ENCODE measurements at places on chromosomes 4 and X.

DNA sequence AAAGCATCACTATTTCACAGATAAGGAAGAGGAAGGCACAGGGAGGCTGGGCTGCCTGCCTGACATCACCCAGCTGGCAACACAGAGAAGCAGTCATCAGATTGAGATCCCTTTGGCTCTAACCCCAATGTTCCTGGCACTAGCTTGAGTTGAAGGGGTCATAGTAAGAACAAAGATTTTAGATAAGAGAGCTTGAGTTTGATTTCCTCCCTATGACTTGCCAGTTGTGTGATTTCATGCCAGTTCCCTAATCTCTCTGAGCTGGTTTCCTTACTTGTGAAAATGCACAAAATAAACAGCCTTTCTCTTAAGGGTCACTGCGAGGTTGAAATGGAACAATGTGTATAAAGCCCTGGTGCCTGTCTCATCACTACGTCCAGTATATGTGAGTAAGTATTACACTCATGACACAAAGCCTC, 475.4 kb upstream of the HS3ST1 start:
- no peaks in the 10 kb centered on the region for H3K36me3 ChIP-seq
- DNase-seq = no peak
- H3K27me3 ChIP-seq = no peaks in the 10 kb centered on the region
- no peak overlapping the region for H3K4me3 ChIP-seq
- no peak overlapping the region for H3K27ac ChIP-seq

DNA sequence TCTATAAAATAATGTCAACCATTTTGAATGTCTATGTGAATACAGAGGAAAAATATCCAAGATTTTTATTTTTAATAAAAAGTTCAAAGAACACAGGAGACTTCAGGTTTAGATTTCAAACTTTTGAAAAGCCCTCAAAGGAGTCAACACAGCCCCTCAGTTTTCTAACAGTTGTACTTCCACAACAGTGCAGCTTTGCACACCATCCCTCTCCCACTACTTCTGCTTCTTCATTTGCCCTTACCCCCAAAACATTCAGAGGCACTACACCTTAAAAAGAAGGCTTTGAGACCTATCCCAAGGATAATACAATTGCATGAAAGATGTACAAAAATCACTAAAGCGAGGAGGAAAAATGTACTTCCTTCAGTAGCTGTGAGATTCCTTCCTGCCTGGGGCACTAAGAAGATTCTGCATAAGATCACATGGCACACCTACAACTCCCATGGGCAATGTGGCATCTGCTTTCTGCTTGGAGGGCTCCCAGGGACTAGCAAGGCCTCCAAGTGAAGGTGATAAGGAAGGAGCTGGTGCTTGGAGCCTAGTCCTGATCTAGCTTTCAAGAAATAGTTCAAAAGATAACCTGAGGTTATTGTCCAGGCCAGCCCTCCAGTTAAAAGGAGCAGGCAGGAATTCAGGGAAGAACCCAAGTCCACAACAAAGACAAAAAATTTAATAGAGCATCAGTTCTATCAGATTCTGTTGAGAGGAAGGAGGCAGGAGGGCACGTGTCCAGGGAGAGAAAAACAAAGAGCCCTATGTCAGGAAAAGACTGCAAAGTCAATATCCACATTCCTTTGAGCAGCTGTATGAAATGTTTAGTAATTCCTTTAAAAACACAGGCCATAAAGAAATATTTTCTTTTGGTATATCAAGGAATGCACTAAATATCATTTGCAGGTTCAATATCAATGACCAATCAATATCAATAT, 19.1 kb downstream of the ARAP2 start:
- no peaks in the 10 kb centered on the region for H3K27me3 ChIP-seq
- DNase-seq = no peak
- no peak overlapping the region for H3K27ac ChIP-seq
- no peaks in the 10 kb centered on the region for H3K36me3 ChIP-seq

DNA sequence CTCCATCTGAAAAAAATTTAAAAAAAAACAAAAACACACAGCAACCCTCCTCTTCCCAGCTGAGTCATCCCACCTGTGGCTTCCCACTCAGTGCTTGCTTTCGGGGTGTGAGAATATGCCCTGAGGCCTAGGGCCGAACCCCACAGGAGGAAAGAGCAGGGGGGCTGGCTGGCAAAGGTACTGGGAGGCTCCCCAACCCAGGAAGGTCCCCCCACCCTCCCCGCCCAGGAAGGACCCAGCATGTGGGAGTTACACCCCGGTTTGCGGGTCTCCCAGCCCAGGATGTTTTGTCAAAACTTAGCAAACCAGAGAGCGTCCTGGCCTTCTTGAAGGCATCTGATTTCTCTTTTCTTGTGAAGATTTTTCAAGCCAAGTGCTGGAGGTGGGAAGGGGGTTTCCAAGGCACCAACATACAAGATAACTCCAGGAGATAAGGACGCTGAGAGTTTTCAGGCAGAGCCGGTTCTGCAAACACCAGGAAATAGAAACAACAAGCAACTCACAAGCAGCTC, 25.7 kb upstream of the CSF2RA start:
- H3K36me3 ChIP-seq = no peaks in the 10 kb centered on the region
- H3K27me3 ChIP-seq = no peaks in the 10 kb centered on the region
- no peaks in the 10 kb centered on the region for H3K4me1 ChIP-seq
- H3K27ac ChIP-seq = no peak overlapping the region

- H3K27ac ChIP-seq = no peak overlapping the region
- H3K36me3 ChIP-seq = no peaks in the 10 kb centered on the region
- no peaks in the 10 kb centered on the region for H3K4me1 ChIP-seq
These were observed 122.8 kb downstream of the ZC4H2 start for GRCh38 chrX:64853424-64853823.

DNA sequence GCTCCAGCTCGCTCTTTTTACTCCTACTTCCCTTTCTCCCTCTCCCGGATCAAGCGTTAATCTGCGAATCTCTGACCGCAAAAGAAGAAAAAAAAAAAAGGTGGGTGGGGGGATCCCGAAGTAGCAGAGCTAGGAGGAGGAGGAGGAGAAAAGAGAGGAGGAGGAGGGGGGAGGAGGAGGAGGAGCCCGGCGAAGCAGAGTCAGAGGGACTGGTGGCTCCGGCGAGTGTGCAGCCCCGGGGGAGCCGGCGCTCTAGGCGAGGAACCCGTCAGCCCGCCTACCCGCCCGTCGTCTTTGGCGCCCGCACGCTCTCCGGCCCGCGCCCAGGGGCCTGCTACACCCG, at the start of gene NHSL2:
TSS of gene NHSL2 (plus strand) at position 203 of the 343 bp plus-strand sequence.
- H3K4me3 ChIP-seq = peak within 1 kb of the TSS; percentile 73
- no peaks in the 10 kb centered on the region for H3K27me3 ChIP-seq
- no peak within 1 kb of the TSS for H3K27ac ChIP-seq
- H3K4me1 ChIP-seq = no peaks in the 10 kb centered on the region
- H3K36me3 ChIP-seq = no peaks in the 10 kb centered on the region

- H3K27me3 ChIP-seq = no peaks in the 10 kb centered on the region
- no peak overlapping the region for H3K4me3 ChIP-seq
These were observed 117.1 kb upstream of the USP9X start for GRCh38 chrX:40968180-40968579.

GRCh38 chr4:98482503-98482846, 175.9 kb downstream of the TSPAN5 start:
- no peak overlapping the region for H3K4me3 ChIP-seq
- H3K27me3 ChIP-seq = no peaks in the 10 kb centered on the region
- DNase-seq = no peak
- no peaks in the 10 kb centered on the region for H3K36me3 ChIP-seq
- H3K4me1 ChIP-seq = peaks cover 52% of the 10 kb centered on the region
- H3K27ac ChIP-seq = peak overlapping the region; percentile 78

GRCh38 chr4:123444290-123444731, 47.7 kb downstream of the SPRY1 start:
- no peak for DNase-seq
- no peak overlapping the region for H3K27ac ChIP-seq
- no peaks in the 10 kb centered on the region for H3K27me3 ChIP-seq
- H3K4me1 ChIP-seq = no peaks in the 10 kb centered on the region

- peak overlapping the region; percentile 43 for H3K4me3 ChIP-seq
- no peaks in the 10 kb centered on the region for H3K27me3 ChIP-seq
- H3K36me3 ChIP-seq = no peaks in the 10 kb centered on the region
- peaks cover 15% of the 10 kb centered on the region for H3K4me1 ChIP-seq
- peak; percentile 59 for DNase-seq
- no peak overlapping the region for H3K27ac ChIP-seq
These were observed 594.1 kb downstream of the GLUD2 start for GRCh38 chrX:121641560-121641959.

- H3K4me1 ChIP-seq = no peaks in the 10 kb centered on the region
- H3K27me3 ChIP-seq = no peaks in the 10 kb centered on the region
- no peak overlapping the region for H3K27ac ChIP-seq
These were observed 510.6 kb upstream of the BOD1L1 start for GRCh38 chr4:14138106-14138505.

DNA sequence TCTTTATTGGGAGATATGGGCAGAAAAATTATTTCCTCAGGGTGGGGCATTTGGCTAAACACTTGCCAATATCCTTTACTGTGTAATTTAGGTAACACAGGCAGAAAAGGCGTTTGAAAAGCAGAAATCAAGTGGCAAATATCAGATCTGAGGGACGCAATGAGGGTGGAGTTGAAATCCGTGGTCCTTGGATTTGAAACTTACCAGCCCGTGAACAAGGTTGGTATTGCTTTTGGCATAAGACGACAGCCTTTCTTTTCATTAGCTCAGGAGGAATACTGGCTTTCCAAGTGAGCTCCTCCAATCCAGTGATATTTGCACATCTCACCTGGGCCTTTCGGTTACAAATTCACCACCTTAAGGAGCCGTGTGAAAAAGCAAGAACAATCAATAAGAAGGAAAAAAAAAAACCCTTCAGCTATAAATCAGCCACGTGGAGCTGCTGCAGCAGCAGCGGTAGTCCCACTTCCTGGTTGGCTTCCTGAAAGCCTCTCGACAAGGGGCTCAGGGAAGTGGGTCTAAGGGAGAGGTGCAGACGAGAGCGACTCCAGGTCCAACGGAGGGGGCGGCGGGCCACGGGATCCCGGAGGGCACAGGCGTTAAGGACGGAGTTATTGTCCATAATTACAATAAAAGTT, 734 bp upstream of the GALNT7 start:
- peak; percentile 57 for DNase-seq
- H3K4me1 ChIP-seq = 0 out of 2 replicates have a peak, but pooled peaks cover 8% of the 10 kb centered on the region
- no peaks in the 10 kb centered on the region for H3K36me3 ChIP-seq

- H3K27ac ChIP-seq = no peak overlapping the region
- peaks cover 15% of the 10 kb centered on the region for H3K4me1 ChIP-seq
- H3K36me3 ChIP-seq = no peaks in the 10 kb centered on the region
- no peaks in the 10 kb centered on the region for H3K27me3 ChIP-seq
These were observed 330.9 kb downstream of the DCHS2 start for GRCh38 chr4:154160519-154161301.

Measured in GM23248 (cell line).